ENCODE measurements at places on chromosomes 13 and 19.
A peak's percentile ranks its signal among the peaks of the same experiment; 100 is the strongest.

GRCh38 chr13:100314132-100314910 lies 225.4 kb downstream of the PCCA start:
- DNase-seq: no peak

GRCh38 chr19:2210987-2211740 lies 25.0 kb downstream of the PLEKHJ1 start:
- DNase-seq: no peak

- peak; percentile 85 for DNase-seq
These were observed 9.1 kb downstream of the LYL1 start for GRCh38 chr19:13093407-13094105.

DNA sequence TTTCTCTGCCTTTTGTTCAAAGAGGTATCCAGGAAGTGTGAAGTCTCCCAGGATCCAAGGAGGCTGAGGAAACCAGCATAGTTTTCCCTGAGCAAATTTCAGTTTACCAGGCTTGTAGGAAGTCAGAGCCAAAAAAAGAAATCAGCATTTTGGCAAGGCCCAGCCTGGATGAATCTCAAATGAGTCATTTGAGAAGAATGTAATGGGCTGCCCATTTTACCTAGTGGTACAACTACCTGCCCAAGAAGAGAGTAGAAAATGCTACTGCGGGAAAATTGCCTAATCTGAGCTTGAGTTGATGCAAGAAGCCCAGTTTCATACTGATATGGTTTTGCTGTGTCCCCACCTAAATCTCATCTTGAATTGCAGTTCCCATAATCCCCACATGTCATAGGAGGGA lies 284.1 kb upstream of the ZNF507 start:
- no peak for DNase-seq

GRCh38 chr19:4064149-4064495 lies 2.6 kb downstream of the ZBTB7A start:
- no peak for DNase-seq

- DNase-seq: no peak
These were observed 1552.2 kb downstream of the PCDH9 start for GRCh38 chr13:65677906-65678305.

DNA sequence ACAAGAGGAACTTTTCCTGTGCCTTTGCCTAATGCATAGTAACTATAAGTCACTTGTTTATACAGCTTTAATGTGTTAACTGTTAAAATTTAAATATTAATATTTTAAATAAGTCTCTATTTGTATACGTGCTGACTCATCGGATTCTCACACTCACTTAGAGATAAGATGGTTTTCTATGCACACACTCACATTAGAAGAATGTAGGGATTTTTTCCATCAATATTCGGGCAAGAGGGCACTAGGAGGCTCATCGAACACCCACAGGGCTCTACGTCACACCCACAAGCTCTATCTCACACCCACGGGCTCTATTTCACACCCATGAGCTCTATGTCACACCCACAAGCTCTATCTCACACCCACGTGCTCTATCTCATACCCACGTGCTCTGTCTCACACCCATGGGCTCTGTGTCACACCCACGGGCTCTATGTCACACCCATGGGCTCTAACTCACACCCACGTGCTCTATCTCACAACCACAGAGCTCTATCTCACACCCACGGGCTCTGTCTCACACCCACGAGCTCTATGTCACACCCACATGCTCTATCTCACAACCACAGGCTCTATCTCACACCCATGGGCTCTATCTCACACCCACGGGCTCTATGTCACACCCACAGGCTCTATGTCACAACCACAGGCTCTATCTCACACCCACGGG lies 73.4 kb downstream of the COL4A2 start:
- DNase-seq: no peak

DNA sequence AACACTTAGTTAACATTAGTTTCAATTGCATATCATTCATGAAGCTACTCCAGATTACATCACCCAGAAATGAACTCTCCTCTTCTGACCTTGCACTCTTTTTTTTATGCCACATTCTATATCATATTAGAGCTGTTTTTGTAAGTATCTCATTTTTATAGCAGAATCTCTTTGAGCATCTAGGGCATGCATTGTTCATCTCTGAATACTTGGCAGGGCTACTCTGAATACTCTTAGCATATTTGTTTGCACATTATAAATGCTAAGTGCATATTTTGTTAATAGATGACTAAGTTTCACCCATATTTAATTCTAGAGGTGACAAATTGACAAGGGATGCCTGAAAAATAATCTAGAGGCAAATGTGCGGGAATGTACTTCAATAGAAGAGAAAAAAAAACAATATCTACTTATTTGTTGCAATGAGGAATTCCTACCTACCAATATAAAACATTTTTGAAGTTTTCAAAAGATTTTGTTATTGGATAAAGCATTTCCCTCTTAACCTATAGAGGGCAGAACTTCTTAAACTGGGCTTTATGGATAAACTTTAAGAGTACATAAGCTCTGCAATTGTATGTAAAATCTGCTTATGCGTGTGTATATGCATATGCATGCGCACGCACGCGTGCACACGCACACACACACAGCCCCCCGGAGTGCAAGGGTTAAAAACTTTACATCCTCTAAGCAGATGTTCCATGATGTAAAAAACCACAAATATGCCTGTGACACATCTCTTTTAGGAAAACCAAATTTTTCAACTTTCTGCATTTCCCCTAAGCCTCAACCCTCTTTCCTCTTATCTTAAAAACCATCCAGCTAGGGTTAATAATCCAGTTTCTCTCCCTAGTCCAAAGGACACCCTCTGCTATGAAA lies 73.0 kb upstream of the OXGR1 start:
- DNase-seq: no peak

- no peak for DNase-seq
These were observed 26.7 kb downstream of the WDR62 start for GRCh38 chr19:36081385-36081784.

DNA sequence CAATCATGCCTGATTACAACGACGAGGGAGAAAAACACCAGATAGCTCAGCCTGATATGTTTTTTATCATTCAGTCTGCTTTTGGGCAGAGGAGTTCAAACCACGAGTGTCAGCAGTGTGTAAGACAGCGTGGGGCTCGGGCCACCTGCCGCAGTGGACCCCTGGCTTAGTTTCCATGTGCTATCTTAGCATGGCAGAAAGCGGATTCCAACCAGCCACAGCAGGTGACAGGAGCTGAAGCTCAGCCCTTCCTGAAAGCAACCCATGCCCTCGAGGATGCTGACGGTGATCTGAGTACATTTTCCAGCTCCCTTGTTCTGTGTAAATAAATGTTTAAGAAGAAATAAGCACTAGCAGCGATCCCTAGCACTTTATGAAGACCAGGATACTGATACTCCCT lies 32.2 kb upstream of the MBNL2 start:
- DNase-seq: no peak

DNA sequence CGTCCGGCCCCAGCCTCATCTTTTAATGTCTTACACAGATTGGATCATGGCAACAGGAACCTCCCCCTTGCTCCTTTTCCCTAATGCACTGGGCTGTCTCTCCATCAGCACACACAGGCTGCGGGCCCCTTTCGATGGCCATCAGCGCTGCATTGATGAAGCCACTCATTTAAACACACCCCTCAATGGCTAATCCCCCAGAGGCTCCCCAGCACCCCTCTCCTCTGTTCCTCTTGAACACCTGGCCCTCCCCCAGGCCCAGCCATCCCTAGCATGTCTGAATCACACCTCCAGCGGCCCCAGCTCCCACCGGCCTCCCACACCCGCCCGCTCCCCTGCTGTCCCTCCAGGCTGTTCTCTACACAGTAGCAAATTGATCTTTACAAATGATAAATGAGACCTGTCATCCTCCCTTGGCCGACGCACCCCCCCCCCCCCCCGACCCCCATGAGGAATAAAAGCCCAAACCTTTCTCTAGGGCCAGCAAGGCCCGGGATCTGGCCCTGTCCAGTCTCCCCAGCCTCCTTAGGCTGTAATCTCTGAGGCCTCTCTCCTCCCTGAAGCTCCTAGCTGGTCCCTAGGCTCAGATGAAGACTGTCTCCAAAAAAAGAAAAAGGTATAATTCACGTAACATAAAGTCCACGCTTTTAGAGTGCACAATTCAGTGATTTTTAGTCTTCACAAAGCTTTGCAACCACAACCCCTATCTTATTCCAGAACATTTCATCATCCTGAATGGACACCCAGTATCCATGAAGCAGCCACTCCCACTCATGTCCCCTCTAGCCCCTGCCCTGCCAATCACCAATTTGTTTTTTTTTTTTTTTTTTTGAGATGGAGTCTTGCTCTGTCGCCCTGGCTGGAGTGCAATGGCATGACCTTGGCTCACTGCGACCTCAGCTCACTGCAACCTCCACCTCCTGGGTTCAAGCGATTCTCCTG lies 7.4 kb downstream of the RPL28 start:
- DNase-seq: no peak

GRCh38 chr19:2627855-2628254 lies 74.6 kb downstream of the GNG7 start:
- DNase-seq: no peak

GRCh38 chr13:40648040-40648439 lies 18.4 kb downstream of the FOXO1 start:
- no peak for DNase-seq

GRCh38 chr13:103391936-103392335 lies 325.7 kb upstream of the SLC10A2 start:
- no peak for DNase-seq

DNA sequence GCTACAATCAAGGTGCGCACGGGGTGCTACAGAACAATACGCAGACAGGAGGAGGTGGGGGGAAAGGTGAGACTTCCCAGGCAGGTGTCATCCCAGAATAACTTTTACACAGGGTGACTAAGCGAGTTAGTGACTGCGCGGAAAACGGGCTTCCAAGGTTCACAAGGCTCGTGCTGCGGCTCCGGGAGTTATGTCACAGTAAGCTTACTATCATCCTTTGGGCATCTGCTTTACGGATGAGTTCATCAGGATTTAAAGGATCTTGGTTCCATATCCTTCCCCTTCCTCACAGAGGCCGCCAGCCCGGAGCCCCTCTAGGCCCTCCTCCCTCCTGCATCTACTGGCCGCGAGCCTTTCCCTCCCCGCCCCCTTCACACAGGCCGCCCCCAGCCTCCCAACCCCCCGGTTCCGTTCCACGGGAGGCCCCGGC lies 474 bp upstream of the IFT88 start:
- no peak for DNase-seq

DNA sequence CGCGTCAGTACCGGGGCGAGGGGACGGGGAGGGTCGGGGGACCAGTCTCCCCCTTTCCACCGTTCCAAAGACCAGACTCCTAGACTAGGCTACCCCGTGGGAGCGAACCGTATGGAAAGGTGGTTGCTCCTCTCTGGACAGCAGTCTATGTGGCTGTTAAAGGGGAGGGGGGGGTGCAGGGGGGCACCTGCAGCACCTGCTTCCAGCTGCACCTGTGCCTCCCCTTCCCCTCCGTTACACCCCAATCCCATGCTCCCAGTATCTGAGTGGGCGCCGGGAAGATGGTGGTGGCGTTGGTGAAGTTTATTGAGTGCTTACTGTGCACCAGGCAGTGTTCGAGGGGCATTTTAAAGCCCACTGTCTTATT lies 557 bp downstream of the ZNF524 start:
- no peak for DNase-seq

DNA sequence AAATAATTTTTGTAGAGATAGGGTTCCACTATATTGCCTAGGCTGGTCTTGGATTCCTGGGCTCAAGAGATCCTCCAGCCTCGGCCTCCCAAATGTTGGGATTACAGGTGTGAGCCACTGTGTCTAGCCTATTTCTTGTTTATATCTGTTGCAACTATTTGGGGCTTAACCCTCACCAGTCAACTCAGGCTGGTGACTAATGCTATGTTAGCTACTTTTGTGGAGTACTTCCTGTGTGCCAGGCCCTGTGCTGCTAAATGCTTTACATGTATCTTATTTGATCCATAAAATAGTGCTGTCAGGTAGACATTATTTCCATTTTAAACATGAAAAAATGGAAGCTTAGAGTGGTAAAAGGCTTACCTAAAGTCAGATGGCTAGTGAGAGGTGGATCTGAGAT lies 13.8 kb downstream of the CEACAM1 start:
- no peak for DNase-seq

DNA sequence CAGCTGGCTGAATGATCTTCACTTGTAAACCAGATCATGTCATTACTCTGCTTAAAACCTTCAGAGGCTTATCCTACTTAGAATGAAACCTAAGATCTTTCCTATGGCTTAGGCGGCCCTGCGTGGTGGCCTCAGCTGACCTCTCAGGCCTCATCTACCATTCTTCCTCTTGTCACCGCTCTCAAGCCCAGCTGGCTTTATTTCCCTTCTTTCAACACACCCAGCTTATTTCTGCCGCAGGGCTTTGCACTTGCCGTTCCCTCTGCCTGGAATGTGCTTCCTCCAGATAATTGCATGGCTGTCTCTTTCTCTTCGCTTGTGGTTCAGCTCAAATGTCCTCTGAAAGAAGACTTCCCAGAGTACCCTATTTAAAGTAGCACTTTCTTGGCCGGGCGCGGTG lies 3.6 kb upstream of the ASF1B start:
- DNase-seq: peak; percentile 29

GRCh38 chr19:38433268-38433733 lies at the start of gene RYR1:
Gene RYR1, plus strand, starts transcription at chr19:38433691. Its CDS starts 139 bp downstream, at chr19:38433830.
- peak; percentile 51 for DNase-seq

- DNase-seq: no peak
These were observed 363.1 kb downstream of the FGF14 start for GRCh38 chr13:102038787-102039186.

- no peak for DNase-seq
These were observed 1.1 kb downstream of the GJA3 start for GRCh38 chr13:20159646-20160305.

DNA sequence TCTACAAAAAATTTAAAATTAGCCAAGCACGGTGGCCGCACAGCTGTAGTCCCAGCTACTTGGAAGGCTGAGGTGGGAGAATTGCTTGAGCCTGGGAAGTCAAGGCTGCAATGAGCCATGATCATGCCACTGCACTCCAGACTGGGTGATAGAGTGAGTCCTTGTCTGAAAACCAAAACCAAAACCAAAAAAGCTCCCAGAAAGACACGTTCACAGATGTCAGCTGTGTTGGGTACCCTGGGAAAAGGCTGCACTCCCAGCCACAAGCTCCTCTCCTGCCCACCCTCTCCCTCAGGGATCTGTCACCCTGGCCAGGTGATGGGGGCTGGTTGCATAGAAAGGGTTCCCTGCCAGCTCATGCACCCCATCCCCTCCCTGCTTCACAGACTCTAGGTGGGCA lies 53.3 kb downstream of the RNF6 start:
- DNase-seq: no peak

DNA sequence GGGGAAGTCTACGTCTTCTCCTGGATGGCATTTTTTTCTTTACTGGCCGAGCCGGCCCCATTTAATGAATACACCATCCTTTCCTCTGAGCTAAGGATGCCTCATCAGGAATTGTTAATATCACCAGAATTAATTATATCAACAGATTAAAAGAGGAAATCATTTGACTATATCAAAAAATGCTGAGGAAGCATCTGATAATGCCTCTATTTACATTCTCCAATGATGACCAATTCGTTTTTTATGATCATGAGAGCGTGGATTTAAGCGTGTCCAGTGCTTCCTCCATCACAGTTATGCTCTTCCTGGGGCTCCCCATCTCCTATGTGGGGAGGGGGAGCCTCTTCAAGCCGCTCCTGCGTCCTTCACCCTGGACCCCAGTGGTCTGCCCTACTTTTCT lies 58.7 kb downstream of the TUBGCP3 start:
- DNase-seq: no peak
